ENCODE measurements at places on chromosomes 6 and 20. TPM values are rescaled to one million over a fixed set of nuclear protein-coding genes. Genes with fewer than 3 reads are reported as not detected.
A peak's percentile ranks its signal among the peaks of the same experiment; 100 is the strongest.

TCF15 gene
- 4.5 TPM for total RNA-seq

NANP gene
- total RNA-seq, result 5.4 TPM

GRCh38 chr6:68226460-68226859, 408.6 kb upstream of the ADGRB3 start:
- ATAC-seq, result no peak

GRCh38 chr20:48784273-48784641, 43.5 kb downstream of the PREX1 start:
- no peak for ATAC-seq

- no peak for ATAC-seq
These were observed 71.1 kb upstream of the CTNNBL1 start for GRCh38 chr20:37622728-37623127.

CFAP206 gene
- not detected for total RNA-seq

CST5 gene
- not detected for total RNA-seq

DNAH8 gene
- not detected for total RNA-seq

DNA sequence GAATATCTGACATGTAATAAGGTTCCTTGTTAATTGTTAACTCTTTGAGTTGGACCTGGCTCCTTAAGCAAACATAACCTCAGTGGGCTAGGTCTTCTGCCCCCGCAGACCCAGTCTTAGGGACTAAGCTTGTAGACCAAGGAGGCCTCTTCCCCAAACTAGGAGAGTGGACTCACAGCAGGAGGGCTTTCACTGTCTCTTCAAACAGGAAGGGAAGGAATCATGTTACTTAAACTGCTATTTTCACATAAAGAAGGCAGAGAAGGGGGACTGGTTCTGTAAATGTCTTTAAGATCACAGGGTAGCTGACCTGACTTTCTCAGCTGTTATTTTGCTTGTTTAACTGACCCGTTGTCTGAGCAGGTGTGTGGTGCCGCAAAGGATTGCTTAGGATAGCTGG, 34.9 kb upstream of the PRDM1 start:
- no peak for ATAC-seq

LTA gene
- total RNA-seq, result not detected

KCNQ5 gene
- total RNA-seq, result 0.96 TPM

DNA sequence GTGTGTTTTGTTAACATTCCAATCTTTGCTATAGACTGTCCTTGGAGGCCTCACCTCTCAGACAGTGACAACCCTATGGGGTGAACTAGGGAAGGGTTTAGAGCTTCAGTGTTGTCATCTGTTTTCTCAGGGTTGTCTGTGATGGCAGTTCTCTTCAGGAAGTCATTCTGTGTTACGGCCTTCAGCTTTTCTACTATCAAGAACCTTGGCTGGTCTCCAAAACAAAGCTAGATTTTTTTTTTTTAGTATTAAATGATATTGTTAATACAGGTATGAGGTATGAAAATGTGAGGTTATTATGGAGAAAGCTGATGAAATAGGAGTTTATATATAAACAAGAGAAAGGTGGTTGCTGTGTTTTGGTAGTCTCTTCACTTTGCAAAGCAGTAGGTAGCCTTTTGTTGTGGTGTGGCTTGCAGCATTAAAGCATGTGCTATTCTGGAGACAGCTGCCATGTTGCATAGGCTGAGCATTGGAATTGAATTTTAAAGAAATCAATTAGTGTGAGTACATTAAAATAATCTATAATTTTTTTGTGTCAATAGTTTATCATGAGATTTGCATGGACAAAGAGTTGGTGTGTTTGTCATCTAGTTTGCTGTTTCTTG, 162.6 kb downstream of the CARMIL1 start:
- ATAC-seq, result no peak

- ATAC-seq, result no peak
These were observed 31.4 kb downstream of the GCLC start for GRCh38 chr6:53513519-53513966.

GRCh38 chr20:60820918-60821317, 431.1 kb upstream of the CDH4 start:
- ATAC-seq, result no peak

GRCh38 chr20:19928328-19929011, 88.7 kb upstream of the NAA20 start:
- peak; percentile 61 for ATAC-seq

RNF144B gene
- total RNA-seq, result 13.7 TPM

DNA sequence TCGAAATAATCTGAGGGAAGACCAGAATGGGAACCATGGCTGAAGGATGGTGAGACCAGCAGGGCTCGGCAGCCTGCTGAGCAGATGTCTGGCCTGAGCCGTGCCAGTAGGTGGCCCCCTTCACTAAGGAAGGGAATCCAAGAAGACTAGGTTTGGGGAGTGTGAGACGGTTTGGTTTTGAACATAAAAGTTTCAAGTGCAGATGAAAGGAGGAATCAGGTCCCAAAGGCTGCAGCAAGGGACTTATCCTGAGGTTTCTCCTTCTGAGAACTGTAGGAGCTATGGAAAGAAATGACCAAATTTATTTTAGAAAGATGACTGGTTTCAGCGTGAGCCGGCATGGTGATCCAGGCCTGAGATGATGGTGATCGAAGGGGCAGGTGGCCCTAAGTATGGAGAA, 4.6 kb upstream of the OSER1 start:
- ATAC-seq, result no peak

DNA sequence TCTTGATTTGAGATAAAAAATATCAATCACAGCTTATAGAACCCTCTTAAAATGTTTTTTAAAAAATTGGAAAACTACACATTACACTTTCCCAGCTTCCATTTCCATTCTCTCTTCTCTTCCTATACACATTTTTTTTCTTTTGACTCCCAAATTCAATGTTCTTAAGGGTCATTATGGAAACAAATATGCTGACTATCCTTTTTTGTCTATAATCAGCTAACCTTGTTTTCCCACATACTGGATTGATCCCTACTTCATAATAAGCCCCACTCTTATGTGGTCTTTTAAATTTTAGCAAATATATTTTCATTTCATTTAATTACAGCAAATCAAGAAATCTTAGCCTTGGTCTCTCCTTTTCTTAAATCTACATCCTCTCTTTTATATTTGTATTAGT, 378.4 kb downstream of the MEI4 start:
- no peak for ATAC-seq

- no peak for ATAC-seq
These were observed at the start of gene TGM3 for GRCh38 chr20:2295886-2296515. TSS of gene TGM3 (plus strand) at chr20:2296001. CDS start at chr20:2296064, 63 bp downstream.

TBP gene
- 14.2 TPM for total RNA-seq

GRCh38 chr20:36102809-36103596, 51.5 kb upstream of the EPB41L1 start:
- ATAC-seq, result peak; percentile 30

SEL1L2 gene
- total RNA-seq, result not detected

SH3BGRL2 gene
- total RNA-seq, result 33.8 TPM

GRCh38 chr20:46132705-46133120, 14.6 kb downstream of the CD40 start:
- ATAC-seq, result peak; percentile 79

GRCh38 chr6:63214816-63215215, 3.5 kb downstream of the FKBP1C start:
- no peak for ATAC-seq

DNA sequence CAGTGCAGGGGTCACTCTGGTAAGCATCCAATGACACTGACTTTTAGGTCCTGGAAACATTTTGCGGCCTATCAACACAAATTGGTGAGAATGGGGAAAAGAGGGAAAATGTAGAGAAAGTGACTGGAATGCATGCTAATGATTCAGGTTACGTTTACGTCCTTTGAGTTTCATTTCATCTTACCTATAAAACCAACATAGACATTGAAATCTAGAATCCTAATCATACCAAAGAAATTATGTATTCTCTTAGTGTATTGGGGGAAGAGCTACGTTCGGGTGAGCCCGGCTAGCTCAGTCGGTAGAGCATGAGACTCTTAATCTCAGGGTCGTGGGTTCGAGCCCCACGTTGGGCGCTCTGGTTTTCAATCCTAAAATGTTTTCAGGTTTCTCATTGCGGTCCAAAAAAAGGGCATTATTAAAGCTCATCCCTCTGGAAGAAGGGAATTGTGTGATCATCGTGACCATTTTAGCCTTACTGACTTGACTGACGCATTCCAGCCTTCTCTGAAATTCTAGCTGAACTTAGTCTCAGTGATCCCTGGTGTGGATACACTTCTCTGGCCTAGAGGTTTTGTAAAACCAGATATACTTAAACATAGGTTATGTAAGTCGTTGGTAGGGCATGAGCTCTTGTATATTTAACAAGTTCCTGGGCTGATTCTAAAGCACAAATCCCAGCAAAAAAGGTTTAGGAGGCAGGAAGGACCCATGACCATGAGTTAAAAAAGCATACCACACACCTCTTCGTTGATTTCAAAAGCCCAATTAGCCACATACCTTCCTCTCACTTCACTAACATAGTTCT, 18.3 kb downstream of the HMGN4 start:
- ATAC-seq, result no peak

DNA sequence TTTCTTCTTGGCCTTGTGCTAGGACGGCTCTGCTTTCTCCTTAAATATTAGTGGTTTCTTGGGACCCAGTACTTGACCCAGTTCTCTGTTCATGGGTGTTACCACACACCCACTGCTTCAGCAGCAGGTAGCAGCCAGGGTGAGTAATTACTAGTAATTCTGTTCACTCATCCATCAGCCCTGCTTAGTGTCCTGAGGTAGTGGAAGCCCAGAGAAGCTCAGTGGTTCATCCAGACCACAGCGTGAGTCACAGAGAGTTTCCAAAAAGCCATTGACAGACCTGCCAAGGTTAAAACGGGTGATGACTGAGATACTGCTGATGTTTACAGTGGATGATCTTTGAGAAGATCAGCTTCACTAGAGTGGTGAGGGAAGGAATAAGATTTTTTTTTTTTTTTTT, 51.7 kb upstream of the HINT3 start:
- no peak for ATAC-seq

LST1 gene
- total RNA-seq, result 7.7 TPM

DNA sequence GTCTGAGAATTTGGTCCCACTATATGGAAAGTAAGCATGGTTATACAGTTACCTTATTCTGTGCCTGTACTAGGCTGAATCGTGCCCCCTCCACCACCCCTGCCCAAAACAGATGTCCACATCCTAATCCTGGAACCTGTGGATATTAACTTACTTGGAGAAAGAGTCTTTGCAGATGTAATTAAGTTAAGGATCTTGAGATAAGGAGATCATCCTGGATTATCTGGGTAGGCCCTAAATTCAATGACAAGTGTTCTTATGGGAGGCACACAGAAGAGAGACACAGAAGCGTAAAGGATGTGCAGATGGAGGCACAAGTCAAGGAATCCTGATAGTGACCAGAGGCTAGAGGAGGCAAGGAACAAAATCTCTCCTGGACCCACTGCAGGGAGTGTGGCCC, 116.7 kb upstream of the MAN1A1 start:
- ATAC-seq, result no peak

GRCh38 chr6:55433446-55434130, 106.3 kb downstream of the GFRAL start:
- ATAC-seq, result no peak

GRCh38 chr20:5973172-5973571, 22.7 kb downstream of the MCM8 start:
- ATAC-seq, result no peak

PDE7B gene
- 6.8 TPM for total RNA-seq

- no peak for ATAC-seq
These were observed 189.0 kb upstream of the SOX4 start for GRCh38 chr6:21404577-21404976.

DNA sequence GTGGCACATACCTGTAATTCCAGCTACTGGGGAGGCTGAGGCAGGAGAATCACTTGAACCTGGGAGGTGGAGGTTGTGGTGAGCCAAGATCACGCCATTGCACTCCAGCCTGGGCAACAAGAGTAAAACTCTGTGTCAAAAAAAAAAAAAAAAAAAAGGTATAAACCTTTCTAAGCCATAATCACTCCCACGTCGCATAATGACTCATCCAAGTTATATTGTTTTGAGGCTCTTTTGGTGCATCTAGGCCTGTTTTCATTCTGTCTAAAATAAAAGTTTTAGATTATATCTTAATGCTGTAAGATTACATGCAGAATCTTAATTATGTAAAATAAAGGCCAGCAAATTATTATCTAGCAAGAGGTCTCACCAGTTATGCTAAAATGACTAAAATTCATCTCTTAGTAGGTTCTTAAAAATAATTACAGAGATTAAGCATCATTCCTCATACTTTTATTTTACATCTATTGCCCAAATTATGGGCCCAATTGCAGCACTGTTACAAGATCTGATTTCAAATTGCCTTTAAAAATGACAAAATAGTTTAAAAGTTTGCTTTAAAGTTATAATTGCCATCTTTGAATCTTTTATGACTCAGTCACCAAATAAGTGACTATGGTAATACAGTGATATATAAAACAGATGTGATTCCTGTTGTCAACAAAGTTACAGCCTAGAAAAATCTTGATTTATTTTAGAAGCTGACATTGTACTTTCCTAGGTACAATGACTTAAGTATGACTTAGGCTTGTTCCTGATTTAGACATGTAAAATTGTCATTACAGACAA, 10.4 kb upstream of the SUMO4 start:
- ATAC-seq, result no peak

TP53TG5 gene
- total RNA-seq, result not detected

HLA-G gene
- not detected for total RNA-seq

DNA sequence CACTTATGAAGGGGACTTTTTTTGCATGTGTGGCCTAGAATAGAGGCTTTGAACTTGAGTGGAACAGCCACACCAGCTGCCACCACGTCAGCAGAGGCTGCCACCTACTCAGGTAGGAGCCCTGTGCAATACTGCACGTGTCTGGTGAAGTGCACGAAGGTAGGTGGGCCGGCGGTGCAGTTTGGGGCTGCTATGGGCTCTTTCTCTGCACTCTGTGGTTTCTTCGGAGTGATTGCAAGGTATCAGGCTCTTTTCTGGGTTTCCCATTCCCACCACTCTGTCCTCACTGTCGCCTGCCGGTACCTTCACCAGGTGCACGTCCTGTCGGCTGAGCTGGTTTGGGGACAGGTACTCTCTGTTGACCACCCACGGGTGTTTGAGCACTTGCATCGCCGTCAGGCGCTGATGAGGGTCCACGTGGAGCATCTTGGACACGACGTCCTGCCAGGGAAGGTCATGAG, 30.8 kb upstream of the MPC1 start:
- no peak for ATAC-seq

PRSS35 gene
- 1.2 TPM for total RNA-seq
